ENCODE measurements at places on chromosomes 12 and 14.

DNA sequence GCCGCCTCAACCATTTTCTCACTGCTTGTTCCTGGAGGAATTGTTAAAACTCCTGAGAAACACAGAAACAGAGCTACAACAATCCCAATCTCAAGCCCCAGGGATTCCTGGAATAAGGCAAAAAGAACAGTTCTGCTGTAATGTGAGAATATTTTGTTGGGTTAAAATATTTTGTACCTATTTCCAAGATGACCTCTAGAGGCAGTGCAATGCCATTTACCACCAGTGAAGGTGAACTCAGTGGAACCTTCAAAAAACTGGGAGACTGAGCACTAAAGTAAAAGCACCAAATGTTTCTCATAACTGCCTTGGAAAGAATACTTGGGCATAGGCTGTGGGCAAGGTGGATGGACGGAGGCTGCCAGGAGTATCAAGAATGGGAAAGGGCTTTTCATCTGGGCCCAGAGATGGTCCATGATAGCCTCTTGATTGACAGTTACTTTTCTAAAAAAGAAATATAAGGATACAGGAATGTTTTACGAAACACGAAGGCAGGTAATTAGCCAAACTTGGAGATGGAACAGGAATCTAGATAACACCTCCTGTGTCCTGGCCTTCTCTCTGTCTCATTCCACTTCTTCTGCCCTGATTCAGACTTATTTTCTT, 334.0 kb upstream of the FLRT2 start:
- no peak for DNase-seq

GRCh38 chr14:103623883-103624482, 5.0 kb upstream of the KLC1 start:
- no peak for DNase-seq

- DNase-seq = no peak
These were observed 155.0 kb upstream of the C14orf180 start for GRCh38 chr14:104424406-104425072.

- DNase-seq = no peak
These were observed 119.8 kb downstream of the KICS2 start for GRCh38 chr12:64102339-64102738.

- DNase-seq = no peak
These were observed 470.3 kb downstream of the VRK1 start for GRCh38 chr14:97267509-97267908.

- no peak for DNase-seq
These were observed 91.7 kb downstream of the NPAS3 start for GRCh38 chr14:33030386-33030785.

DNA sequence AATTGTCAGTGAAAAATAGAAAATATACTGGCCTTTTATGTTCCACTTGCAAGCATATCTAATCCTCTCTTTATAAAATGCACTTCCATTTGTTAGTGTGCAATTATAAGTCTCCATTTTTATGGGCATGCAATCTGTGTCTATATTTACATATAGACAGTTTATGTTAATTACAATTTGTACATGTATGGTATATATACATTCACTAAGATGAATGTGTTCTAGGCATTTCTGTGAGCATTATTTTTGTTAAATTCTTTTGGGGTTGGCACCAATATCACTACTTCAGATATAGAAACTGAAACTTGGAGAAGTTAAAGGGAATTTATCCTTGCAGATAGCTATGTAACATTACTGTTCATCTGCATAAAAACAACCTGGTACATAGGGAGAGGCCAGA, 470.8 kb upstream of the LMO3 start:
- DNase-seq = no peak

DNA sequence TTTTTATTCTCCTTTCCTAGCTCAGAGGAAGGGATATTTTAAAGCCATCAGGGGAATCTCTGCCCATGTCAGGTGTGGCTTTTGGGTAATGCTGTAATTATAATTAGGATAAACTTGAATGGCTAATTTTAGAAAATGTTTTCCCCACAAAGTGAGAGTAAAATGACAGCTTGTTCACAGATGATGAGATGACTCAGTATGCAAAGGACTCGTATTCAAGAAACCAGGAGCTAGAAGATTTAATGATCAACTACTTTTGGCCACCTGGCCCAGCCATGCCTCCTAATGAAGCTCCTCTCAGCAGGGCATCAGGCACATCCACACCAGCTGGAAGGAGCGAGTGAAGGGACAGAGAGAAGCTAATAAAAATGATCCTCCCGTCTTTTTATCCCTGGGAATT, 29.0 kb upstream of the PLEKHG7 start:
- DNase-seq = no peak

DNA sequence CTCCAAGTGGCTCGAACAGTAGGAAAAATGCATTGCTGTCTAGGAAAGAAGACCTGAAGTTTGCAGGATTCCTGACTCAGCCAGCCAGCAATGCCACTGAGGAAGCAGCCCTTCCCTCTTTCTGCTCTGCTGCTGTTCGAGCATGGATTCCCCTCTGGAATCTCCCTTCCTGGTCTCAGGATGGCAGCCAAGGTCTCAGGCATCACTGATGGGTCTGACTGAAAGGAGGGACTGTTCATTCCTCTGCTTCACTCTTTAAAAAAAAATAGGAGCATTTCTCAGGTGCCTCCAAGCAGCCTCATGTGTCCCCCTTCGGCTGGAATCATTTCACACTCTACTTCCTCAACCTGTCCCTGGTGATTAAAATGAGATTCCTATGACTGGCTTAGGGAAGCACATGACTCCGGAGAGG, 62.4 kb downstream of the SLC15A4 start:
- no peak for DNase-seq

DNA sequence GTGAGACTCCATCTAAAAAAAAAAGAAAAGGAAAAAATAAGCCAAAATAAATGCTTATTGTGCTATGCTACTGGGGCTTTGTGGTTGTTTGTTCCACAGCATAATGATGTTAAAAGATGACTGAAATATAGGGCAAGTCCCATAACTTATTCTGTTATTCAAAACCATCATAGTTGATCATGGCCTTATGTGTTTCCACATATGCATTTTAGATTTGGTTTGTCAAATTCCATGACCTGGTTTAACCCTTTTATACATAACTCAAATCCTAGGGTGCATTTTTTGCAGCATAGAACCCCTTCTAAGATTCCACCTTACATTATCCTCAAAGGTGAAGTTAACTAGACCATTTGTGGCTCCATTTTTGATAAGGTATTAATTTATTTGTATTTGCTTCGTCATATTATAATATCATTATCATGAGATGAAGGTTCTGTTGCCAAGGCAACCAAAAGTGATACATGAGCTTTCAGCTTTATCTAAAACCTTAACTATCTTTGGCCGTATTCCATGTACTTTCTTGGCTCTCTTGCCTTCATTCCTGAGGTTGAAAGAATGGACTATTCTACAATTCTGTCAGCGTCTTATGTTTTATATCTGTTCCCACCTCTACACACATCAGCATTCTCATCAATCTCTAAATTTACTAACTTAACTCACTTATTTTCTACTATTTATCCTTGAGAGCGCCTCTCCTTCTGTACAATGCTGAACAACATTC, 138.7 kb upstream of the DYRK2 start:
- no peak for DNase-seq

DNA sequence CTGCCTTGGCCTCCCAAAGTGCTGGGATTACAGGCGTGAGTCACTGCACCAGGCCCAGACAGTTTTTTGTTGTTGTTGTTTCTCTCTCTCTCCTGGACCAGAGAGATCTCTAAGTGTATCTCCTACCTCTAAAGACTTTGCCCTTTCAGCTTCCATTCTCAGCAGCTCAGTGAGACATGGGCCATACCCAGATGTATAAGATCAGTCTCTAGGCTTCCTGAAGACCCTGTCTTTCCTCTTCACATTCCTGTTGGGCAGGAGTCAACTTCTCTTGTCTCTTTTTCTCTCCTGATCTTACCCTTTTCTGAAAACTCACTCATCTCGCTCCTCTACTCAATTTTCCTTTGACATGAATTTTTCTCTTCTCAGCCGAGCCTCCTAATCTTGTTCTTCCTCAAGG, 42.0 kb downstream of the KCNK13 start:
- no peak for DNase-seq

DNA sequence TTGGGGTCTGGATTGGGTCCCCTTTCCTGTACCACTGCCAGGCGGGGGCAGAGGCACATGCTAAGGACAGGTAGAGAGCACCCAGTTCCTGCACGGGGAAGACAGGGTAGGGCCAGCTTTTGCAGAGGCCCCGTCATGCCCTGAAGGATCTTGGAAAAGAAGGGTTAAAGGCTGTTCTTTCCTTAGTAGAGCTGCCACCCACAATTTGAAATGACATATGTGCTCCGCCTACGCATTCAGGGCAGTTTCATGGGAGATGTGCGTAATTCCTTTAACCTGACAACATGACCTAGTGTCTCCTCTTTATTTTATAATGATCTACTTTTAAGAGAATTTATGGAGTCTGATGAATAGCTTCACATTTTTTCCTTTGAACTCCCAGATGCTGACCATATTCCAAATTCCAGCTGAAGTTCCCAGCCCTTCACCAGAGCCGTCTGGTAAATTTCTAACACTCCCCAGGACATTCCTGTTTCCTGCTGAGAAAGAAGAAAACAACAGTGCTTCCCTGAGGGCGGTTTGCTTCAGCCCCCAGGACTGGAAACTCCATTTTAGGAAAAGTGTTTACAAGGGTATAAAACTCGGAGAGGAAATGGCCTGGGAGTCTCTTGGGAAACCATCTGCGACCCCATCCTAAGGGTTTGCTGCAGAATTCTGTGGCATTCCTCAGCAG, 58.9 kb upstream of the PLEKHG3 start:
- DNase-seq = no peak

DNA sequence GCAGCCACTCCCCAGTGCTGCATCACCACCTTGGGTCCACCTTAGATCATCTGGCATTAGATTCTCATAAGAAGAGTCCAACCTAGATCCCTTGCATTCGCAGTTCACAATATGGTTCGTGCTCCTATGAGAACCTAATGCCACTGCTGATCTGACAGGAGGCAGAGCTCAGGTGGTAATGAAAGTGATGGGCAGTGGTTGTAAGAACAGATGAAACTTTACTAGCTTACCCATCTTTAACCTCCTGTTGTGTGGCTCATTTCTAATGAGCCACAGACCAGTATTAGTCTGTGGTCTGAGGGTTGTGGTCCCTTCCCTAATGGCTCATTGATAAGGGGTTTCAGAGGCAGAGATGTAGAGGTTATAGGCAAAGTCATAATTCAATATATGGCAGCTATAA, 615.9 kb upstream of the MIS18BP1 start:
- no peak for DNase-seq

DNA sequence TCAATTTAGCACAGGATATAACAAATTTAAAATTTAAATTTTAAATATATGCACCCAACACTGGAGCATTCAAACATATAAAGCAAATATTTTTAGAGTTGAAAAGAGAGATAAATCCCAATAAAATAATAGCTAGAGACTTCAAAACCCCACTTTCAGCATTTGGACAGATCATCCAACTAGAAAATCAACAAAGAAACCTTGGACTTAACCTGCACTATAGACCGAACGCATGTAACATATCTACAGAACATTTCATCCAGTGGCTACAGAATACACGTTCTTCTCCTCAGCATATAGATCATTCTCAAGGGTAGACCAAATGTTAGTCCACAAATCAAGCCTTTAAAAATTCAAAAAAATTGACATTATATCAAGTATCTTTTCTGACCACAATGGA, 64.0 kb downstream of the SPTSSA start:
- no peak for DNase-seq

- no peak for DNase-seq
These were observed 366.7 kb downstream of the BTG1 start for GRCh38 chr12:91778938-91779400.

- no peak for DNase-seq
These were observed 22.3 kb downstream of the MNAT1 start for GRCh38 chr14:60756847-60757246.

- DNase-seq = no peak
These were observed 48.1 kb downstream of the GALNT8 start for GRCh38 chr12:4768341-4768740.

GRCh38 chr14:98937021-98937420, 335.0 kb downstream of the BCL11B start:
- DNase-seq = no peak

- no peak for DNase-seq
These were observed 19.5 kb downstream of the CCDC91 start for GRCh38 chr12:28209782-28210181.

DNA sequence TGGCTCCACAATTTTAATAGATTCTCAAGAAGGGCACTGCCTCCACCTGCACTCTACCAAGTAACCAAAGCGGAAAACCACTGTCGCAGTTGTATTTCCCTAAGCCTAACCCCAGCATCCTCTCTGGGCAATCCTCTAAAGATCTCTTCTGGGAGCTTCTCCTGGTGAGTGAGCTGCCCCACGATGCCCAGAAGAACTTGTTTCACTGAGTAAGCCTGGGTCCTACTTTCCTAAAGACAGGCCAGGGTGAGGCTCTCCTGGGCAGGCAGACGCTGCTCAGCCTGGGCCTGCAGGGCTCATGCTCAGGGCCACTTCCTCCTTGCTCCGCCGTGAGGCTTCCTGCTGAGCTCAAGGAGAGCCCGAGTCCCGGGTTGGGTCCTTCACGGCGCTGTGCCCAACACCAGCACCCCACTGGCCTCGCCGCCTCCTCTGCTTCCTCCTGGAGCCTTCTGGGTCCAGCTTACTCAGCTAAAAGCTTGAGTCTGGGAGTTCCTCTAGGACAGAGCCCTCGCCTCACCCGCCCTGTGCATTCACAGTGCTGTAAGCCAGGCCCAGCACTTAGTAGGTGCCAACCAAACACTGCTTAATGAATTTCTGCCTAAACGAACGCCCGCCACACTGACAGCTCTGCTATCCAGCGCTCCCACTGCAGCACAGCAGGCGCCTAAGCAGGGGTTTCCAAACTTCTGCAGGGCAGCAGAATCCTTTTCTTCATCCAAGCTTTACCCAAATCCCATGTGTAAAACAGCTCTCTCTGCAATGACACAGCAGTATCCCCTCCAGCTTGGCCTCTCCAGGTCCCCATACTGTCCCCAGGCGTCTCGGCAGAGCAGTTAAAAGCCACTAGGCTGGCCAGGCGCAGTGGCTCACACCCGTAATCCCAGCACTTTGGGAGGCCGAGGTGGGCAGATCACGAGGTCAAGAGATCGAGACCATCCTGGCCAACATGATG, 5.7 kb downstream of the RAB35 start:
- DNase-seq = no peak

DNA sequence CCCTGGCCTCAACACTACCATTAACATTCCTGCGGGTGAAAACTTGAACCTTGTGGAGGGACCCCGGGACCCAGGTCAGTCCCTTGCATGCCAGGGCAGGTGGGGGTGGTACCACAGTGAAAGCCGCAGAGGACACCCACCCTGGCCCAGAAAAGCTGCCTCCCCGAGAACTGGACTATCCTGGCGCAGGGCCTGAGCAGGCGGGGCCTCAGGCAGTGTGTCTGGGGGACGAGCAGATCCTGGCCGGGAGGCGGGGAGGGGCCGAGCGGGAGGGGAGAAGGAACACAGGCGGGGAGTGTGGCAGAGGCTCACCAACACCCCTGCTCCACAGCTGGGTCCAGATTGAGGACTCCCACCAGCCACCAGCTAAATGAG, 10.0 kb downstream of the AHNAK2 start:
- DNase-seq = no peak

- DNase-seq = no peak
These were observed 15.0 kb downstream of the ZFYVE21 start for GRCh38 chr14:103730490-103731035.
